ENCODE measurements at places on chromosomes 12 and 14. TPM values are rescaled to one million over a fixed set of nuclear protein-coding genes. Genes with fewer than 3 reads are reported as not detected.

- no peaks in the 10 kb centered on the region for H3K4me1 ChIP-seq
- H3K4me3 ChIP-seq: no peak overlapping the region
- no peak overlapping the region for H3K27ac ChIP-seq
- H3K27me3 ChIP-seq: no peaks in the 10 kb centered on the region
- DNase-seq: no peak
- H3K36me3 ChIP-seq: no peaks in the 10 kb centered on the region
These were observed 1133.9 kb downstream of the AACS start for GRCh38 chr12:126198966-126199692.

- H3K4me3 ChIP-seq: no peak overlapping the region
- DNase-seq: no peak
- no peak overlapping the region for H3K27ac ChIP-seq
- no peaks in the 10 kb centered on the region for H3K36me3 ChIP-seq
- H3K4me1 ChIP-seq: no peaks in the 10 kb centered on the region
These were observed 212.8 kb downstream of the NELL2 start for GRCh38 chr12:44663291-44663690.

GRCh38 chr12:124833693-124834122 is 30.0 kb downstream of the SCARB1 start:
- no peaks in the 10 kb centered on the region for H3K27me3 ChIP-seq
- no peaks in the 10 kb centered on the region for H3K36me3 ChIP-seq
- no peak overlapping the region for H3K4me3 ChIP-seq
- no peak for DNase-seq
- H3K27ac ChIP-seq: no peak overlapping the region

DNA sequence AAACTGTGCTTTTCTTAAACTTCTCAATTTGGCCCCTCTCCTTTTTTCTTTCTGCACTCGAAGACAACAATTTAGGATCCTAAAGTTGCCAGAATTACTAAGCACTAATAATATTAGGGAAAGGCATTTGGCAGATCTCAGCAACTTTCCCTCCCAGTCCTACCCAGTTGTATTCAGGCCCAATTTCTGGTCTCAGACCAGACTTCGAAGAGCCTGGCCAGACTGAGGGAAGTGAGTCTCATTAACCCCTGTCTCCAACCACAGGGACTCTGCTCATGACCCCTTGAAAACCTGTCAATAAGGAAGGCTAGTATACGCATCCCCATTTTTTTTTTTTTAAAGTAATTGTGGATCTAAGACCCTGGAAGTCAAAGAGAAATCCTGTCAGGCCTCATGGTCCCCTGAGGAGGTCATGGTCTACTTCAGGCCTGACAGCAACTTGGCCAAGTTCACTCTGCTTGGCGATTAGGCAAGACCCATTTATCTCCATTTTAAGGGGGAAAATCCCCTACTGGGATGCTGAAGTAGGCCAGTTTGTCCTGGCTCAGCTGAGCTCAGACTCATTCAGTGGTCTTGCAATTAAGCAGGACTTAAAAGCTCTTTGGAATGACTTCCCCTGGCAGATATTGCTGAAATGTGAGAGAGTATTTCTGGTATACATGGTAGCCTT is 521.0 kb downstream of the FUT8 start:
- H3K27me3 ChIP-seq: peaks cover 4% of the 10 kb centered on the region
- no peak overlapping the region for H3K27ac ChIP-seq
- H3K4me1 ChIP-seq: no peaks in the 10 kb centered on the region

GRCh38 chr12:107349008-107349747 is 255.8 kb upstream of the CRY1 start:
- peaks cover 29% of the 10 kb centered on the region for H3K4me1 ChIP-seq
- peak; percentile 94 for DNase-seq
- no peaks in the 10 kb centered on the region for H3K36me3 ChIP-seq
- H3K27me3 ChIP-seq: no peaks in the 10 kb centered on the region

DNA sequence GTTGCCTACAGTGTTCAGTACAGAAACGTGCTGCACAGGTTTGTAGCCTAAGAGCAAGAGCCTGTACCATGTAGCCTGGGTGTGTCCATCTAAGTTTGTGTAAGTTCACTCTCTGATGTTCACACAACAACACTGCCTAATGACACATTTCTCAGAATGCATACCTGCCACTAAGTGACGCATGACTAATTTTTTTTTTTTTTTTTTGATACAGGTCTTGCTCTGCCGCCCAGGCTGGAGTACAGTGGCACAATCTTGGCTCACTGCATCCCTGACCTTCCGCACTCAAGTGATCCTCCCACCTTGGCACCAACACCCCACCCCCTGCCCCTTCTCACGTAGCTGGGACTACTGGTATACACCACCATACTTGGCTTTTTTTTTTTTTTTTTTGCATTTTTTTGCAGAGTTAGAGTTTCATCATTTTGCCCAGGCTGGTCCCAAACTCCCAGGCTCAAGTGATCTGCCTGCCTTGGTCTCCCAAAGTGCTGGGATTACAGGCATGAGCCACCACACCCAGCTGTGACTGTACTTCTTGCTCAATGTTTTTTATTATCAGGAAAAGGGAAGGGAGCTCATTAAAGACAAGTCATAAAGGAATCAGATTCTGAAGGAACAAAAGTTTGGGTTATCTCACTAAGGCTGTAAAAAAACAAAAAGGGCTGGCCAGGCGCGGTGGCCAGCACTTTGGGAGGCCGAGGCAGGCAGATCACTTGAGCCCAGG is 10.0 kb upstream of the CDC42BPB start:
- no peak overlapping the region for H3K27ac ChIP-seq
- H3K4me3 ChIP-seq: no peak overlapping the region
- peak; percentile 34 for DNase-seq
- no peaks in the 10 kb centered on the region for H3K27me3 ChIP-seq
- no peaks in the 10 kb centered on the region for H3K4me1 ChIP-seq

- no peaks in the 10 kb centered on the region for H3K4me1 ChIP-seq
- no peaks in the 10 kb centered on the region for H3K36me3 ChIP-seq
- no peaks in the 10 kb centered on the region for H3K27me3 ChIP-seq
- peak; percentile 38 for DNase-seq
These were observed 2.2 kb downstream of the TBPL2 start for GRCh38 chr14:55438066-55438683.

Gene ATF7IP
- 115 TPM for total RNA-seq

Gene DGLUCY
- total RNA-seq: 20.0 TPM

Gene FKBP3
- total RNA-seq: 77.0 TPM

All from astrocyte (in vitro differentiated cells and primary cell).